ENCODE measurements at places on chromosomes 16 and 17. TPM values are rescaled to one million over a fixed set of nuclear protein-coding genes. Genes with fewer than 3 reads are reported as not detected.

GRCh38 chr17:61325382-61326073, 74.1 kb upstream of the TBX2 start:
- DNase-seq: no peak

- DNase-seq: no peak
Measured at GRCh38 chr17:31748881-31749280, 110.2 kb downstream of the COPRS start.

DNA sequence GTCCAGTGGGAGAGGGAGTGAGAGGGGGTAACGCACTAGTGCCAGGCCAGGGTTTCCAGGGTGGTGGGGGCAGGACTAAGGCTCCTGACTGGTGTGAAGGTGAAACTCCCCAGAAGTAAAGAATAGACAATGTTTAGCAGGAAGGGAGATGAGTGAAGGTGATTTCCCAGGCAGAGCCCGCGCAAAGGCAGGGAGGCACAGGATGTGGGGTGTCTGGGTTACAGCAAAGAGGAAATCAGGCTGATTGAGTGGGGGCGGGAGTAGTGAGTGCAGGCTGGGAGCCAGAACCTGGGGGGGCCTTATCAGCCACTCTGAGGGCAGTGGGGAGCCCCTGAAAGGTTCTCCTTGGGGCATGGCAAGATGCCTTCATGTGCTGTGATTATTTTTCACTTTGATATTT, 167.5 kb downstream of the UTP18 start:
- no peak for DNase-seq

- DNase-seq: no peak
Measured at GRCh38 chr16:88685156-88686061, 898 bp downstream of the SNAI3 start.

GRCh38 chr16:30588651-30589050, 3.2 kb upstream of the ZNF785 start:
- no peak for DNase-seq

DNA sequence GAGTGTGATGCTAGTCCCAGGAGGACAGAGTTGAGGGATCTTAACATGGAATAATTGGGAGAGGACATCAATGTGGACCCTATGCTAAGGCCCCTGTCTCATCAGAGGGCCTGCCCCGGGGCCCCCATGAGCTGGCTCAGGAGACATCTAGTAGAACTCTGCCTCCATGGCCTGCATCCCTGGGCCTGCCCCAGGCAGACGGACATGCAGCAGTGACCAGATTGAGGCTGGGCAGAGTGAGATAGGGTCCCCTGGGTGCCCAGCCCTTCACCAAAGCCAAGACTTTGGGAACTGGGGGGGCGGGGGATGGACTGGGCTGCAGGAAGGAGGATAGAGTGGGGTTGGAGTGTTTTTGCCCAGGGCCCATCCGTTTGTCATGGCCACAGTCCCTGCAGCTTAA, 115.2 kb downstream of the CCDC182 start:
- DNase-seq: no peak

- no peak for DNase-seq
Measured at GRCh38 chr17:67067571-67068482, 23.5 kb downstream of the CACNG1 start.

DNA sequence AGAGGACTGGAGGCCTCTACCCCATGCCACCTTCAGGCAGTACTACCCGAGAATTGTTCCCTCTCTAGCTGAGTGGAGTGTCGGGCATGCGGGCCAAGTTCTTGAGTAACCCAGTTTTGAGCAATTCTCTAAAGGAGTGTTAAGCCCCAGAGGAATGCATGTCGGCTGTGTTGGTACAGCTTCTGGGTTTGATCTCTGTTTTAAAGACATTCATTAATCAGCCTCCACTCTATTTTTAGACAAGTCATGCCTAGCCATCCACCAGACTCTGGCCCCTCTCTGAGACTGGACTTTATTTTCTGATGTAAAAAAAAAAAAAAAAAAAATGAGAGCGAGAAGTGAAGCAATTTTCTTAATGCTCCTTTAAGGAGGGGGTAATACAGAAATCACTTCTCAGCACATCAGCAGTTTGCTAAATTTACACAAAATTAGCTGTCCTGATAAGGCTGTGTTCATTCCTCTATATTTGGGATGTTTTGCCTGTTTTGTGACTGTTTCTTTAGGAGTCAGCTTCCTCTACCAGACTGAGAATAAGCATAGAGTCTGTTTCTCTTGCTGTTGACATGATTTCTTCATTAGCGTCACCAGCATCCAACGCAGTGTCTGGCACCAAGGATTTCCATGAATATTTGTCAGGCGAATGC, 88.7 kb downstream of the AXIN2 start:
- no peak for DNase-seq

DNA sequence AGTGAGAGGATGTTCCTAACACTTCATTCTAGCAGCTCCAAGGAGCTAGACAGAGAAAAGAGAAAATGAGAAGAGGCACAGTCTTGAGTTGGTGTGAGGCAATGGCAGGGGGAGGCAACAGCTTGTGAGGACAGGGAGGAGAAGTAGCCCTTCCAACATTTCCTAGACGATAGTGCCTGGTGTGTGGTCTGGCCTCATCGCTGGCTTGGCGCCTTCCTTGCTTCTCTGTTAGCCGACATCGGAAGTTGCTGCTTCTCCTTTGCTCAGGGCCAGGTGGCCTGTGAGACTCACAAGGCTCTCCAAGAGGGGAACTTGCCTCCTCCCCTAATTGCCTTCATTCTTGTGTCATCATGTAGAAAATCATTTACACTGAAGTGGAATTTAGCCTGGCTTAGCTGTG, 208.7 kb downstream of the MAP2K4 start:
- no peak for DNase-seq

- no peak for DNase-seq
Measured at GRCh38 chr17:42315402-42316156, 27.3 kb downstream of the STAT5A start.

DNA sequence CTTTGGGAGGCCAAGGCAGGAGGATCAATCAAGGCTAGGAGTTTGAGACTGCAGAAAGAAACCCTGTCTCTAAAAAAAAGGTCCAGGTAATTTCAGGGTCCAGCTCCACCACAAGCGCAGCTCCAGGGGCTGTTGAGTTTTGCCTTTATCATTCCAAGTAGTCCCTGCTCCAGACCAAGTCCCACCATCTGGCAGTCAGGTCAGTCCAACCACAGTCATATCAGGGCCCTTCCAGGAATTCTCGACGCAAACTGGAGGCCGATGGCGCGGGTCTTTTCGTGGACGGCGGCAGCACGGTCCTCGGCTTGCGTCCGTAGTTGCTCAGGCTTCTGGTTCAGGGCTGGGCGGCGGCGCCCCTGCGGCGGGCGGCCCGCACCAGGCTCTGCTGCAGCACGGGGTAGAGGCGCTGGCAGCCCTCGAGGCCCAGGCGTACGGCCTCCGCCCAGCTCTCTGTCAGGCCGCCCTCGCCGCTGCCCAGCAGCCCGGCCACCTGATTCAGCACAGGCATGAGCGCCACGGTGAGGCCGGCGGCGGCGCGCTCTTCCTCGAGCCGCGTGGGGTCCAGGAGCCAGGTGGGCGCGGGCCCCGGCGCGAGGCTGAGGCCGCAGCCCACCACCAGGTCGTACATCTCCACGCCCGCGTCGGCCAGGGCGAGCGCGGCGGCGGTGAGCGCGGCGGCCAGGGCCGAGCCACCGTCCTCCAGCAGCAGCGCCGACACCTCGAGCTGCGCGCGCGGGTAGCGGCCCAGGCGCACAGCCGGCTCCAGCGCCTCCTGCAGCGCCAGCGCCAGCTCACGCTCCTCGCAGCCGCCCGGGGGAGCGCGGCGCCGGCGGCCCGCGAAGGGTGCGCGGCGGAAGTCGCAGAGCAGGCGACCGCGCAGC, 752 bp downstream of the EXOSC6 start:
- DNase-seq: no peak

GRCh38 chr16:50696575-50697420, 3.4 kb downstream of the NOD2 start:
- no peak for DNase-seq

DNA sequence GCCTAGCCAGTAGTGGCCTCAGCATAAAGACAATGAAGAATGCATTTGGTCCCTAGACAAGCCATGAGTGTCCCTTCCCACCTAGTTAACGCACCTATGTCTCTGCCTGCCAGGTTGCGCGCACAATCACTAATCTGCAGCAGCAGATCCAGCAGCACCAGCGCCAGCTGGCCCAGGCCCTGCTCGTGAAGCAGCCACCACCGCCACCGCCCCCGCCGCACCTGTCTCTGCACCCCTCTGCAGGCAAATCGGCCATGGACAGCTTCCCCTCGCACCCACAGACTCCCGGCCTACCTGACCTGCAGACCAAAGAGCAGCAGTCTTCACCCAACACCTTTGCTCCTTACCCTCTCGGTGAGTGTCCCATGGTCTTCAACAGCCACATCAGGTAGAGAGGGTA, 41.8 kb downstream of the TMC6 start:
- no peak for DNase-seq

DNA sequence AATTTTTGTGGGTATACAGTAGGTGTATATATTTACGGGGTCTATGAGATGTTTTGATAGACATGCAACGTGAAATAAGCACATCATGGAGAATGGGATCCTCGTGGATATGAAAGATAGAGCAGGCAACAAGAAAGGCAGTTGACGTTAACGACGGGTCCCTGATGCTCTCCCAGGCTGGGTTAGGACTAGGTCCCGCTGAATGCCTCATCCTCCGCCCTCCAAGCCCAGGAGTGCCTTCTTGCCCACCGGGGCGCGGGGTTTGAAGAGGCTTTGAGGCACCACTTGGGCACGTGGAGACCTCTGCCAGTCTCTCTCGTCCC, 9.5 kb upstream of the ZFP90 start:
- DNase-seq: no peak

DNA sequence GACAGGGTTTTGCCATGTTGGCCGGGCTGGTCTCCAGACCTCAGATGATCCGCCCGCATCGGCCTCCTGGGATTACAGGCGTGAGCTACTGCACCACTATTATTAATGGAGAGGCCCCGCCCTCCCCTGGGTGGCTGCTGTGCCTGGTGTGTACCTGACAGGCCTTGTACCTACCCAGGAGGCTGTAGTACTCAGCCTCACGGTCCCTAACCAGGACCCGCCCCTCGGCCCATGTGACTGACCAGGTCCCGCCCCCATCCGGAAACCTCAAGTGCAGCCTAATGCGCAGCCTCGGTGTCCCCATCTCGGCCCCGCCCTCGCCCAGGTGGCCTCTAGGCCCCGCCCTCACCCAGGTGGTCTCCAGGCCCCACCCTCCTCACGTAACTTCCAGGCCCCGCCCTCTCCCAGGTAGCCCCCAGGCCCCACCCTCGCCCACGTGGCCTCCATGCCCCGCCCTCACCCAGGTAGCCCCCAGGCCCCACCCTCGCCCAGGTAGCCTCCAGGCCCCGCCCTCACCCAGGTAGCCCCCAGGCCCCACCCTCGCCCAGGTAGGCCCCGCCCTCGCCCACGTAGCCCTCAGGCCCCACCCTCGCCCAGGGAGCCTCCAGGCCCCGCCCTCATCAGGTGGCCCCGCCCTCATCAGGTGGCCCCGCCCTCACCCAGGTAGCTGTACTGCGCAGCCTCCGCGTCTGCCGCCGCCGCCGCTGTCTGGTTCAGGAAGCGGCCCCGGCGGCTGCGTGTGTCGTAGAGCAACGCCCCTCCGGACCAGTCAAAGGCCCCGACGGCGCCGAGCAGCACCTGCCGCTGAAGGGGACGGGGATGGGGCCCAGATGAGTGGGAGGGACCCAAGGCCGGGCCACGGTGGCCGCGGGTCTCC, 31.0 kb downstream of the HASPIN start:
- peak; percentile 67 for DNase-seq

GRCh38 chr16:19601083-19601976, 45.8 kb downstream of the VPS35L start:
- DNase-seq: no peak

DNA sequence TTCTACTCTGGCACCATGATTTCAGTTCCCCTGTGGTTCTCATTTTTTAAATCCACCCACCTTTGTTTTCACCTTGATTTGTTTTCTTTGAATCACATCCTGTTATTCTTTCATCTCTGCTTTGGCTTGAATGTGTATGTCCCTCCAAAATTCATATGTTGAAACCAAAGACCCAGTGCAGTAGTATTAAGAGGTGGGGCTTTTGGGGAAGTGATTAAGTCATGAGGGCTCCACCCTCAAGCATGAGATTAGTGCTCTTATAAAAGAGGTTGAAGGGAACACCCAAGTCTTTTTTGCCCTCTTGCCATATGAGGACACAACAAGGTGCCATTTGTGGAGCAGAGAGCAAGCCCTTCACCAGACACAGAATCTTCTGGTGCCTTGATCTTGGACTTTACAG, 382.3 kb downstream of the SLC39A11 start:
- DNase-seq: no peak

- no peak for DNase-seq
Measured at GRCh38 chr17:17258998-17259397, 22.0 kb upstream of the FLCN start.

DNA sequence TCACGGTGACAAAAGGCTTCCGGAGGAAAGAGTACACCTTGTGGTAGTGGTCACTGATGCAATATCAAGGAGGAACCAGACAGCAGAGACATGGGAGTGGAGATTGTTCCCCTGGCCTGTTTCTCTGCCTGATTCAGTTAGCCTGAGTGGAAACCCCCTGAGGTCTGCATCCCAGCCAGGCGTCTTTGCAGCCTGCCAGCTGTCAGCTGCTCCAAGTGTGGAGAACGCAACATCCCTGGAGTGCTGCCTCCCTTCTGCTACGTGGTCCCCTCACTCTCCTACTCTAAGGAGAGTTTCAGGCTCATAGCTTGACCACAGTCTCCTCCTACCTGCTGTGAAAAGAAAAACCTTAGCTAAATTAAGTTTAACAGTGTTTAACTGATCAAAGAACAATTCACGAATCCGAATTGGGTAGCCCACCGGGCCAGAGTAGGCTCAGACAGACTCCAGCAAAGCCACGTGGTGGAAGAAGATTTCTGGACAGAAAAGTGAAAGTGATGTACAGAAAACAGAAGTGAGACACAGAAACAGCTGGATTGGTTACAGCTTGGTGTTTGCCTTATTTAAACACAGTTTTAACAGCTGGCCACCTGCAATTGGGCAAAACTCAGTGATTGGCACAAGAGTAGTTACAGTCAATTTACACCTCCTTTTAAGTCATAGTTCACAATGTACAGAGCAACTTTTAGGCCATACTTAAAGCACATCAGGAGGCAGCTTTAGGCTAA, 188.6 kb downstream of the DNAH9 start:
- DNase-seq: no peak

TMIGD1 gene
- not detected for total RNA-seq

GCGR gene
- total RNA-seq: not detected

NEUROD2 gene
- not detected for total RNA-seq

KRTAP1-1 gene
- not detected for total RNA-seq

UNC13D gene
- 10.6 TPM for total RNA-seq

SGCA gene
- 15.4 TPM for total RNA-seq

LRRC46 gene
- total RNA-seq: not detected

CRYM gene
- total RNA-seq: 12.6 TPM

MEFV gene
- 0.58 TPM for total RNA-seq

SMTNL2 gene
- 8.0 TPM for total RNA-seq
